ENCODE measurements at places on chromosomes 4 and X.
A peak's percentile ranks its signal among the peaks of the same experiment; 100 is the strongest.

DNA sequence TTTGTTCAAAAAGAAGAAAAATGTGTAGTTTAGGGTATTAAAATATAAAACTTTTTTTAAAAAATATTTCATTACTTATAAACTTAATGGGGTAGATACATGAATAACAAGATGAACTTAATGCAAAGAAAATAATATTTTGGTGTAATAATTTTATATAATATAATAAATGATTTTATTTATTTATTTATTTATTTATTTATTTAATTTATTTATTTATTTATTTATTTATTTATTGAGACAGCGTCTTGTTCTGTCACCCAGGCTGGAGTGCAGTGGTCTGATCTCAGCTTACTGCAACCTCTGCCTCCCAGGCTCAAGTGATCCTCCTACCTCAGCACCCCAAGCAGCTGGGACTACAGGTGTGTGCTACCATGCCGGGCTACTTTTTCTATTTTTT lies 20.8 kb upstream of the TEX13C start:
- DNase-seq = no peak

DNA sequence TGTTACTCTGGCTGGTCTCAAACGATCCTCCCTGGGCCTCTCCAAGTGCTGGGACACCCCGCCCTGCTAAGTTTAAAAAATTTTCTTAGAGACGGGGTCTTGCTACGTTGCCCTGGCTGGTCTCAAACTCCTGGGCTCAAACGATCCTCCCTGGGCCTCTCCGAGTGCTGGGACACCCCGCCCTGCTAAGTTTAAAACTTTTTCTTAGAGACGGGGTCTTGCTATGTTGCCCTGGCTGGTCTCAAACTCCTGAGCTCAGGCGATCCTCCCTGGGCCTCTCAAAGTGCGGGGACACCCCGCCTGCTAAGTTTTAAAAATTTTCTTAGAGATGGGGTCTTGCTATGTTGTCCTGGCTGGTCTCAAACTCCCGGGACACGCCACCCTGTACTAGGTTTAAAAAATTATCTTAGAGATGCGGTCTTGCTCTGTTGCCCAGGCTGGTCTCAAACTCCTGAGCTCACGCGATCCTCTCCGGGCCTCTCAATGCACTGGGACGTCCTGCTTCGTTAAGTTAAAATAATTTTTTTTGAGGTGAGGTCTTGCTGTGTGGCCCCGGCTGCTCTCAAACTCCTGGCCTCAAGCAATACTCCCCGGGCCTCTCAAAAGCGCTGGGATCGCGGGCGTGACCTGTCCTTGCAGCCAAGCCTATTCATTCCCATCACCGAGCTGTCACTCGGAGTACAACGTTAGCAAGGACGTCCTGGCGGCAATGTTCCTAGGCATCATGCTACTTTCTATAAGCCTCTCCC lies 1.1 kb downstream of the SLC25A6 start:
- no peak for DNase-seq

GRCh38 chr4:73070074-73070390 lies 516 bp upstream of the COX18 start:
- no peak for DNase-seq

DNA sequence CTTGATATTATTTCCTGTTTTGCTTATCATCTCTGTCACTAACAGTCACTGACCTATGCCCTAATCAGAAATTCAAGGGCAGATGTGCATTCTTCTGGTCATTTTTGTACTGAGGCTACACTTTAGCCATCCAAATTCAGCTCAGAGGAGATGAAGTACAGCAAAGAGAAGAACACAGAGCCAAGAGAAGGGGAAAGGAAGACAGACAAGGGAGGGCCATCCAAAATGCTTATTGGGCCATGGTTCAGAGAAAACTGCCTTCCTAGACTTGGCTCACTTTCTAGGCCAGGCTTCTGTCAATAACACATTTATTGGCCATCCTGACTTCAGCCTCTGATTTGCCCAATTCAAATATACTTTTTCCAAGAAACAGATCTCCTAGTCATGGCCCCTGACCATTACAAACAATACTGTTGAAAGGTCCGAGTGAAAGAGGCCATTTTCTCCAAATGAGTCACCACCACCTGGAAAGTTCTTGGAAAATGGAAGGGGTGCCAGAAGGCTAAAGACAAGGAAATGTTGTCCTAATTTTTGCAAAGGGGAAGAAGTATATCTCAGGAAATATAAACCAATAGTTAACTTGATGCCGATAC lies 56.4 kb downstream of the DCX start:
- DNase-seq = peak; percentile 43

GRCh38 chrX:6849716-6850414 lies 297.6 kb upstream of the STS start:
- no peak for DNase-seq

DNA sequence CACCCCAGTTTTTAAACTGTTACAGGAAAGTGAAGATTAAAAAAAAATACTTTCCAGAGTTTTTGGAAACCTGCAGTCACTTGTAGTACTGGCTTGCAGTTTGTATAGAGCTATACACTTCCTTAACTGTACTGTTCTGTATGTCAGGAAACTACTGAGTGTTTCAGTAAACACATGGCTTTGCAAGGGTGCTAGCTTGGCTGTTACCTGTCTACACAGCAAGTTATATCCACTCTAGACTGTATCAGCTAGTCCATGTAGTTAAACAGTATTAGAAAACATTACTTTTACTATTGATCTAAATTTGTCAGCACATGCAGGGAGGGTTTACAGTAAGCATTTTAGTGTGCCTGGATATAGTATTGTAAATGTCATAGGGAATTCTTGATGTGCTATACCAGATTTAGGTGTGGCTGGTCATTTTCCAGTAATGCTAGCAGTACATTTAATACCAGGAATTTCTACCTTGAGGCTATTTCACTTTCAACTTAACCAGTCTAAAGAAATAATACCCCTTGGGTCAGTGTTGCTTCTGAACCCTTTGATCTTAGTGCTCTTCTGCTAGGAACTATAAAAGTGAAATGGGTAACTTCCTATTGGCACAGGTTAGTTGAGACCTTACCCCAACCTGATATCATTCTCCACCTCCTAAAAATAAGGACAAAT lies 192.3 kb upstream of the ANKRD50 start:
- no peak for DNase-seq

GRCh38 chr4:189096717-189097116 lies 844.0 kb upstream of the FRG1 start:
- no peak for DNase-seq

GRCh38 chrX:27746516-27746915 lies 61.3 kb upstream of the MAGEB10 start:
- DNase-seq = no peak
